CD14-positive monocyte (primary cell): ENCODE measurements at places on chromosomes 5 and 9. TPM values are rescaled to one million over a fixed set of nuclear protein-coding genes. Genes with fewer than 3 reads are reported as not detected.
A peak's percentile ranks its signal among the peaks of the same experiment; 100 is the strongest.

GRCh38 chr9:109989296-109989695 is 209.3 kb downstream of the PALM2AKAP2 start:
- DNase-seq = no peak
- H3K4me3 ChIP-seq = no peak overlapping the region
- no peaks in the 10 kb centered on the region for H3K4me1 ChIP-seq
- no peak overlapping the region for H3K27ac ChIP-seq
- no peaks in the 10 kb centered on the region for H3K36me3 ChIP-seq
- no peaks in the 10 kb centered on the region for H3K27me3 ChIP-seq

GRCh38 chr5:177003649-177004048 is 2.9 kb downstream of the UIMC1 start:
- DNase-seq = no peak
- no peaks in the 10 kb centered on the region for H3K36me3 ChIP-seq
- no peak overlapping the region for H3K27ac ChIP-seq
- H3K4me3 ChIP-seq = no peak overlapping the region
- H3K27me3 ChIP-seq = no peaks in the 10 kb centered on the region
- peaks cover 57% of the 10 kb centered on the region for H3K4me1 ChIP-seq

- H3K27me3 ChIP-seq = no peaks in the 10 kb centered on the region
- no peaks in the 10 kb centered on the region for H3K36me3 ChIP-seq
- DNase-seq = no peak
- H3K4me1 ChIP-seq = peaks cover 5% of the 10 kb centered on the region
- H3K27ac ChIP-seq = no peak overlapping the region
- no peak overlapping the region for H3K4me3 ChIP-seq
Measured at GRCh38 chr9:97243606-97244005, 63.9 kb upstream of the CCDC180 start.

- no peaks in the 10 kb centered on the region for H3K27me3 ChIP-seq
- no peaks in the 10 kb centered on the region for H3K4me1 ChIP-seq
- no peak for DNase-seq
- peaks cover 100% of the 10 kb centered on the region for H3K36me3 ChIP-seq
- H3K4me3 ChIP-seq = no peak overlapping the region
Measured at GRCh38 chr9:111429175-111429574, 55.0 kb downstream of the ECPAS start.

GRCh38 chr5:145588113-145588512 is 247.0 kb downstream of the PRELID2 start:
- H3K4me1 ChIP-seq = no peaks in the 10 kb centered on the region
- no peak overlapping the region for H3K4me3 ChIP-seq
- no peaks in the 10 kb centered on the region for H3K27me3 ChIP-seq
- DNase-seq = no peak

- DNase-seq = no peak
- no peak overlapping the region for H3K27ac ChIP-seq
- no peak overlapping the region for H3K4me3 ChIP-seq
- H3K36me3 ChIP-seq = no peaks in the 10 kb centered on the region
- no peaks in the 10 kb centered on the region for H3K4me1 ChIP-seq
- H3K27me3 ChIP-seq = no peaks in the 10 kb centered on the region
Measured at GRCh38 chr5:18379189-18379588, 744.9 kb downstream of the TAF11L14 start.

DNA sequence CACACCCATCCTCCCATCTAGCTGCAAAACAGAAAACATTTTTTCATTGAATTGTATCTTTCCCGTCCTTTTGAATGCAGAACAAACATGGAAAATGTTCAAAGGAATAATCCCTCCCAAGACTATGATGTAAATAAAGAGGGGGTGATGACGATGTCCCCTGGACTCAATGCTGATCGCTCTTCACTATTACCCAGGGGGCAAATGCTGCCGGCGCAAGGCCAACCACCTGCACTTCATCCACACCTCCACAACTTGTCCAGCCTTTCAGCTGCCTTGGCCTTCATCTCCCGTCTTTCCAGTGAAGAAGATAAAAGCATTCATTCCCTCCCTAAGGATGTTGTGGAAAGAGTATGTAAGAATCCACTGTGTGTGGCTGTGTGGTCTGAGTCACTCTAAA is 240.3 kb downstream of the AGTPBP1 start:
- H3K27me3 ChIP-seq = no peaks in the 10 kb centered on the region
- H3K36me3 ChIP-seq = no peaks in the 10 kb centered on the region
- H3K27ac ChIP-seq = no peak overlapping the region
- no peaks in the 10 kb centered on the region for H3K4me1 ChIP-seq

DNA sequence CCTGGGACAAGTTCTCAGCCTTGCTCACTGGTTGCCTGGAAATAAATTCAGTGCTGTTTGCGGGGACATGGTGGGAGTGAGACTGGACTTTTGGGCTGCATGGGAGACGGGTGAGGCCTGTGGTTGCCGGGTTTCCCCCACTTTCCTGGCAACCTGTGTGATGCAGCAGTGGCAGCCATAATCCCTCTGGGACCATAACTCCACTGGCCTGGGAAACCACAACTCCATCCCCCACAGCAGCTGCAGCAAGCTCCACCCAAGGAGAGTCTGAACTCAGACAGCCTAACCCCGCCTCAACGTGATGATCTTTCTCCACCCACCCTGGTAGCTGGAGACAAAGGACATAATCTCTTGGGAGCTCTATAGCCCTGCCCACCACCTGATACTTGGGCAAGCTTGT is 349.9 kb downstream of the PIK3R1 start:
- no peaks in the 10 kb centered on the region for H3K27me3 ChIP-seq
- no peak for DNase-seq
- H3K4me3 ChIP-seq = no peak overlapping the region
- no peaks in the 10 kb centered on the region for H3K36me3 ChIP-seq

GRCh38 chr5:8234179-8234770 is 365.3 kb downstream of the MTRR start:
- DNase-seq = no peak
- no peaks in the 10 kb centered on the region for H3K4me1 ChIP-seq
- no peak overlapping the region for H3K4me3 ChIP-seq
- no peaks in the 10 kb centered on the region for H3K36me3 ChIP-seq
- H3K27me3 ChIP-seq = no peaks in the 10 kb centered on the region

DNA sequence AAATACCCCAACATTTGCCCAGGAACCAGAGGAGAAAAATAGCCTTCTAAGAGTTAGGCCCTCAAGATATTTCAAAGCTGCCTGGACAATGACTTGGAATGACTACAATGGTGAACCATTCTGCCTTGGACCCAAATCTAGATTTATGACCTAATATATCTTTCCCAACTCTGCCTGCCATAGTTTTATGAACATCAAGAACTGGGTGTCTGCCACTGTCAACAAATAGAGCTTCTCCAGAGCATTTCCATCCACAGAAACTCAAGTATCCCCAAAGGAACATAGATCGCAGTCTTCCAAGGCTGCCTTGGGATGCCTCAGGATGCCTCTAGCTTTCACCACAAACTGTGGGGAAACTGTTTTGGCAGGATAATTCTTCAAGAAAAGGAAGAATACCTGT is 48.2 kb upstream of the NFIB start:
- no peaks in the 10 kb centered on the region for H3K4me1 ChIP-seq
- no peak overlapping the region for H3K27ac ChIP-seq
- H3K36me3 ChIP-seq = no peaks in the 10 kb centered on the region
- H3K4me3 ChIP-seq = no peak overlapping the region
- H3K27me3 ChIP-seq = no peaks in the 10 kb centered on the region
- DNase-seq = no peak

DNA sequence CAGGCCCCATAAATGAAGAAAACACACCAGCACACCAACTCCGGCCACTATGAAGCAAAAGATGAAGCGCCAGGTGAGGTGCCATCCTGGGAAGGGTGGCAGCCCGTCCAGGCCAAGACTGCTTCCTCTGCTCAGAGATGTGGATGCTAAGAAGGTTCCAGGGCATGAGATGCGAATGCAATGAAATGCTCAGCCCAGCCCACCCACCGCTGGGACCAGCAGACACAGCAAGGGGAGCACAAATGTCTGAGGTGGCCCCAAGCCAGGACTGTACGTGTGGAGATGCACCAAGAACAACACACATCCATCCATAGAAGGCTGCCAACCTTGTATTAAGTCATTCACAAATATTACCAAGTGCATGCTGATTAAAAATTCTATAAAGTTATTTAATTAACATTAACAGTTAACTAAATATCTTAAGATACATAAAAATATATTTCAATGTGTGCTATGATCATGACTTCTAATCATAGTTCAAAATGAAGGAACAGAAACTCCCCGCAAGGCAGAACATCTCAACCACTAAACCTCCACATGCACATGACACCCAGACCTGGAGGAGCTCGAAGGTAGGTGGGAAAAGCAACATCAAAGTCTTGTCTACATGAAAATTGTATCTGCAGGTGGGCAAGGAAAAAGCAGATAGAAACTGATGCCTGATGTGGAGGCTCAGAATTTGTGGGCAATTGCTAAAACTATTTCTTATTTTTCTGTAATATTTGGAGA is 43.7 kb downstream of the BICD2 start:
- no peak overlapping the region for H3K4me3 ChIP-seq
- H3K4me1 ChIP-seq = peaks cover 15% of the 10 kb centered on the region
- H3K27me3 ChIP-seq = no peaks in the 10 kb centered on the region
- H3K27ac ChIP-seq = peak overlapping the region; percentile 29

DNA sequence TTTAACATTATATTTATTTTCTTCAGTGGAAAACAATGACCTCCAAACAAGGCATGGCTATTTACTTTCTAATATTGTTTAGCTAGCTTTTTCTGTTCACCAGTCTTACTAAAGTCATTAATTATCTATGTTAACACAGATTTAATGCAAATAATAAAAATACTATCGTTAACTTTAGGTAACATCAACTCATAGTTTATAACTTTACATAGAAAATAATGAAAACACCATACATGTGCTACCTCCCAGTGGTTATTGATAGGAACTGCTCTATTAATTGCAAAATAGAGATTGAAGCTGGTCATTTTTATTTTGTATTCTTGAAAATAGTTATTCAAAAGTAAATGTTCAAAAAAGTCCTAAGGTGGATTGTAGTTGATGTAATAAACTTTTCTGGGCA is 78.3 kb upstream of the HCN1 start:
- no peak overlapping the region for H3K4me3 ChIP-seq
- DNase-seq = no peak
- H3K27me3 ChIP-seq = no peaks in the 10 kb centered on the region
- H3K4me1 ChIP-seq = no peaks in the 10 kb centered on the region
- H3K36me3 ChIP-seq = no peaks in the 10 kb centered on the region
- no peak overlapping the region for H3K27ac ChIP-seq

GRCh38 chr5:95634081-95634480 is 12.5 kb upstream of the RFESD start:
- H3K4me1 ChIP-seq = no peaks in the 10 kb centered on the region
- no peaks in the 10 kb centered on the region for H3K27me3 ChIP-seq
- no peak overlapping the region for H3K4me3 ChIP-seq
- H3K36me3 ChIP-seq = no peaks in the 10 kb centered on the region
- no peak overlapping the region for H3K27ac ChIP-seq

- no peak overlapping the region for H3K4me3 ChIP-seq
- H3K36me3 ChIP-seq = no peaks in the 10 kb centered on the region
- no peak overlapping the region for H3K27ac ChIP-seq
- H3K4me1 ChIP-seq = no peaks in the 10 kb centered on the region
- DNase-seq = no peak
- no peaks in the 10 kb centered on the region for H3K27me3 ChIP-seq
Measured at GRCh38 chr5:99369797-99370593, 441.2 kb upstream of the CHD1 start.

DNA sequence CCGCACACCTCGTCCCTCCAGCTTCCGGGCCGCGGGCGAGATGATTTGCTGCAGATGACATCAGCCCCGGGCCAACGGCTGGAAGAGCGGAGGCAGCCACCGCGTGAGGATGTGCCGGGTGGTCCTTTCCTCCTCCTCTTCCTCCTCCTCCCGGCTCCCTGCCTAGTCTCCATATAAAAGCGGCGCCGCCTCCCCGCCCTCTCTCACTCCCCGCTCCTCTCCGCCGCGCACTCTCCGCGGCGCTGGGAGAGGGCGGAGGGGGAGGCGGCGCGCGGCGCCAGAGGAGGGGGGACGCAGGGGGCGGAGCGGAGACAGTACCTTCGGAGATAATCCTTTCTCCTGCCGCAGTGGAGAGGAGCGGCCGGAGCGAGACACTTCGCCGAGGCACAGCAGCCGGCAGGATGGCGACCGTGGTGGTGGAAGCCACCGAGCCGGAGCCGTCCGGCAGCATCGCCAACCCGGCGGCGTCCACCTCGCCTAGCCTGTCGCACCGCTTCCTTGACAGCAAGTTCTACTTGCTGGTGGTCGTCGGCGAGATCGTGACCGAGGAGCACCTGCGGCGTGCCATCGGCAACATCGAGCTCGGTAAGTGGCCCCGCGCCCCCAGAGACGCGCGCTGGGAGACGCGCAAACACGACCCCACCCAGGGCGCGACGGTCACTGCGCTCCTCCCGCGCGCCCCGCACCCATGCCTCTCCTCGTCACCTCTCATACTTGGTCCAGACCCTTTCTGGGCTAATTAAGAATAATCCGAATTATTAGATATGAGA is at the start of gene MAP1B:
Gene MAP1B, plus strand, starts transcription at position 345 of the 770 bp plus-strand sequence. Its CDS starts 57 bp downstream, at position 402.
- H3K36me3 ChIP-seq = no peaks in the 10 kb centered on the region
- no peak within 1 kb of the TSS for H3K4me3 ChIP-seq
- no peak for DNase-seq
- no peaks in the 10 kb centered on the region for H3K4me1 ChIP-seq

GRCh38 chr5:124040799-124041198 is 528.8 kb downstream of the CSNK1G3 start:
- no peak overlapping the region for H3K27ac ChIP-seq
- no peak overlapping the region for H3K4me3 ChIP-seq
- H3K36me3 ChIP-seq = no peaks in the 10 kb centered on the region
- no peaks in the 10 kb centered on the region for H3K27me3 ChIP-seq
- H3K4me1 ChIP-seq = no peaks in the 10 kb centered on the region
- DNase-seq = no peak

GRCh38 chr5:171494452-171495121 is 75.1 kb downstream of the FGF18 start:
- no peak for DNase-seq
- H3K4me3 ChIP-seq = no peak overlapping the region
- no peaks in the 10 kb centered on the region for H3K27me3 ChIP-seq

DNA sequence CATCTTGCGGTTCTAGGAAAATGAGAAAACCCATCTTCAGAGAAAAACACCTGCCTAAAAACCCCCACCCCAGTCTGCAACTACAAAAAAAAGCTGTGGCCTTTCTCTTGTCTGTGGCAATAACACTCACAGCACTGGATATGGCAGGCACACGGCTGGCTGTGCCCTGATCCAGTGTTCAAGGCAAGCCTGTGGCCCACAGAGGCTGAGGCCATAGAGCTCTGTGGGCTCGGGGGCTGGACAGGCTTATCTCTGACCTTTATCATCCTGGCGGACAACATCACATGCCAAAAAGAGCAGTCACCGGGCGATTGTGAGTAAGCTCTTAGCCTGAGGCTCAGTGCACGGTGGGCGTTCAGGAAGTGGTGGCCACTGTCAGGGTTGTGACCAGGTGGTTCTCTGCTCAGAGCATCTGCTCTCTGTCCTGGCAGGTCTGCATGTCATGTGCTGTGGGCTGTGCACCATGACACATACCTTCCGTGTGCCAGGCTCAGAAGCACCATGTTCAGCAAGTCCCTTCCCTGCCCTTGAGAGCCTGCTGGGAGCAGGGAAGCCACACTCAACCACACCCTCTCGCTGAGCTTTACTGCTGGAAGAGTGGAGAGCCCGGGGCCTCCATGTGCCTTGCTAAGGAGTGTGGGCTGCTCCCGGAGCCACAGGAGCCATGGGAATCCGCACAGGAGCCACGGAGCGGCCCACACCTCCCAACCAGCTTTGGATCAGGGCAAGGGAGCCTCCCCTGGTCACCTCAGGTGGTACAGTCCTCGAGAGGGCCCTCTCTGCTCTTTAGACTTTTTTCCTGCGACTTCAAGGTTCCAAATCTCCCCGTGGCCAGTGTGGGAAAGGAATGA is 34.6 kb upstream of the WDR38 start:
- H3K4me3 ChIP-seq = no peak overlapping the region
- no peak for DNase-seq
- no peak overlapping the region for H3K27ac ChIP-seq

GRCh38 chr5:66546541-66546940 is 49.7 kb upstream of the MAST4 start:
- H3K4me1 ChIP-seq = no peaks in the 10 kb centered on the region
- H3K36me3 ChIP-seq = no peaks in the 10 kb centered on the region

Gene MCCC2
- 21.9 TPM for polyA plus RNA-seq

Gene DDX4
- polyA plus RNA-seq = not detected

Gene FOXD4L6
- not detected for polyA plus RNA-seq

Gene TMEM174
- not detected for polyA plus RNA-seq
